Stimulated activated CD4-positive, alpha-beta T cell treated with anti-CD3 and anti-CD28 coated beads, Interleukin-15, amount 100 ng/mL, for 1 hour (primary cell): ENCODE measurements at places on chromosomes 5 and 9.

GRCh38 chr5:148633067-148633377, 21.3 kb downstream of the HTR4 start:
- DNase-seq: no peak

DNA sequence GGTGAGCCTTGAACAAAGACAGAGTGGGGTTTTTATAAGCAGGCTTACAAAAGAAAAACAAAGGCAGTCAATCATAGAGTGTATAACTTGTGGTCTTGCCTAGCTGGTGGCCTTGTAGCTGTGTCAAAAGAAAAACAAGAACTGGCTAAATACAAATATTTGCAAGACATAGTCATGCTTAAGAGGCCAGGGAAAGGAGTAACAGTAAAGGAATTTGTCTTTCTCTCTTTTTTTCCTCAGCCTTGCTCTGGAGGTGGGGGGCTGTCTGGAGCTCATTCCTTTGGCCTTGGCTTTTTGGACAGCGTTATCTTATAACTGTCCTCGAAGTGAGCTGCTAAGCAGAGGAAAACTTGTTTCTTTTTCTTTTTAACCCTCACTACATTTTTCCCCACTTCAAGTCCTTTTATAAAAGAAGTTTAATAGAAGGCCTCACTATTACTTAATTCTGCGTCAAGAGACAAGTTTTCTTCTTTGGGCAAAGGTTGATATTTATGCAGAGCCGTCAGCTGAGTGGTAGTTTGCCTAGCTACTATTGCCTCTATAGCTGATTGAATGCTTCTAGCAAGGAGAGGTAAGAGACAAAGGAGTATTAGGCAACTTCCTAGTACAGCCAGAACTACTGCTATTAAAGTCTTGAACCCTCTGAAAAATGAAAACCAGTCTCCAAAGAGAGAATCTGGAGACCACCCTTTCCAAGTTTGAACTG, 14.3 kb downstream of the CEL start:
- no peak for DNase-seq

GRCh38 chr5:149323210-149323609, 22.1 kb upstream of the GRPEL2 start:
- no peak for DNase-seq

- no peak for DNase-seq
These were observed 81.3 kb downstream of the OSTF1 start for GRCh38 chr9:75169623-75170022.

DNA sequence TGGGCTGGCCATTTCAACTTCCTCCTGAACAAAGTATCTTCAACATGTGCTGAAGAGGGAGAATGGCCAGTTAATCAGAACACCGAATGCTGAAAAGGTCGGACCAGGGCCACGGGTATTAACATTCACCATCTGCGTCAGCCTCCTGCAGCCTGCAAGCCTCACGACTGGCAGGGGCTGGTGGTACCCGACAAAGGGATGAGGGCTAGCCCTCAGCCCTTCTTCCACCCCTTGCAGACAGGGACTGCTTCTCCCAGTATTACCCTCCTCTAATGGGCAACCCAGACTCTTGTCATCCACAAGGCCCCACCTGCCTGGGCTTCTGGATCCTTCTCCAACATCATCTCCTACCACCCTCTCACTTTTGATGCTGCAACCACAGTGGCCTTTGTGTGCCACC, 246.6 kb downstream of the FSTL4 start:
- no peak for DNase-seq

GRCh38 chr9:116058421-116058820, 95.2 kb upstream of the PAPPA start:
- DNase-seq: no peak

DNA sequence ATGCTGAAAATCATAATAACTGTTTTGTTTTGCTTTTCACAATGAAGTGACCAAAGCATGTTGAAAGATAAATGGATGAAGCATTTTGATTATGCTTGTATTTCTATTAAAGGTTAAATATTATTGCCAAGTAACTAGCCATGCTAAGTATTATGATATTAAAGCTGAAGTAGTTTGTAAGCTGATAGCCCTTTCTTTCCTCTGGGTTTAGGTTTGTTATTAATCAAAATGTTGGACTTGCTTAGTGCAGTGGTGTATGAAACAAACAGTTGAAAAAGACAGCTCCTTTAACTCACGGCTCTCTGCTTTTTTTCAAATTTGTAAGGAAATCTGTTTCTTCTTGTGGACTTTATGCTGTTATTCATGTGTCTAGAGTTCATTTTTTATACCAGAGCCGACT, 246.0 kb downstream of the CWC27 start:
- no peak for DNase-seq

DNA sequence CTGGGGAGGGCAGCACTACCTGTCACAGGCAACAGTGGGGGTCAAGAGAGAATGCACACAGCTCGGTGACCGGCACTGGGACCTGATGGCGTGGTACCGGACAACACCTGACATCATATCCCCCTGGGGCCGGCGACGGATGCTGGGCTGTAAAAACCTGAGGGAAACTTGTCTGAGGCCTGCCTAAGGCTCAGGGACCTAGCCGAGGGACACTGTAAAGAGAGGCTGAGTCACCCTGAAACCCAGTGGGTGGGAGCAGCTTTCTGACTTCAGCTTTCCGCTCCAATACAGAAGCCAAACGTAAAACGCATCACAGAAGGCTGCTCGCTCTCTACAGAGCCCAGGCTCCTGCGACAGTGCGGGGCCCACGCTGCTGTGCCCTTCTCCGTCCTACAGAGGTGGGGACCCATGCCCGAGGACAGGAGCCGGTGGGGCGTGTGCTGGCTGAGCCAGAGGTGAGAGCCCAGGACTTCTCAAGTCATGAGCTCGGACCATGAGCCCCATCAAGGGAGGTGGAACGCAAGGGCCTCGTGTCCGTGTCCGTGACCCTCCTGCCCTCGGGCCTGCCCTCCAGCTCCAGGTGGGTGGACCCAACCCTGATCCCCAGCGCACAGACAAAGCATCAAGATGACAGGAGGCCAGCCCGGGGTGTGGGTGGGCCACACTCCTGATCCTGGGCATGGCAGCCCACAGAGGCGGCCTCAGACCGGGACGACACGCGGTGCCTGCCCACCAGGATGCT, 5.3 kb downstream of the RALGDS start:
- DNase-seq: peak; percentile 44

GRCh38 chr5:149217803-149218155, 53.9 kb upstream of the AFAP1L1 start:
- no peak for DNase-seq

DNA sequence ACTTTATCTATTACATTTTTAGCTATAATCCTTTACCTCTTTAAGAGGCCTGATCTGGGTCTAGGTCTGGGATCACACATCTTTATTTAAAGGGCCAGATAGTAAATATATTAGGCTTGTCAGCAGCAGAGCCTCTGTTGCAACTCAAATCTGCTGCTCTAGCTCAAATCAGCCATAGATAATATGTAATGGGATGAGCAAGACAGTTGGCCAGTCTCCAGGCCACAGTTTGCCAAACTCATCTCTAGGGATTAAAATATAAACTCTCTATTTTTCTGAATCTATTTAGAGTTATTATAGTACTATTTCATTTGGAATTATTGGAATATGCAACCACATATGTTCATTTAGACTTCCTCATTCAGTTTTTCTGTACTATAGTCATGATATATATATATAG, 115.9 kb upstream of the MINAR2 start:
- no peak for DNase-seq
